ENCODE measurements at places on chromosomes 1 and 21. TPM values are rescaled to one million over a fixed set of nuclear protein-coding genes. Genes with fewer than 3 reads are reported as not detected.
A peak's percentile ranks its signal among the peaks of the same experiment; 100 is the strongest.

- H3K27ac ChIP-seq = peak overlapping the region; percentile 84
- no peaks in the 10 kb centered on the region for H3K36me3 ChIP-seq
- no peaks in the 10 kb centered on the region for H3K27me3 ChIP-seq
- H3K4me1 ChIP-seq = peaks cover 25% of the 10 kb centered on the region
Observed at GRCh38 chr1:110726755-110727154, 52.0 kb upstream of the KCNA3 start.

The RPTN gene
- total RNA-seq = not detected

DNA sequence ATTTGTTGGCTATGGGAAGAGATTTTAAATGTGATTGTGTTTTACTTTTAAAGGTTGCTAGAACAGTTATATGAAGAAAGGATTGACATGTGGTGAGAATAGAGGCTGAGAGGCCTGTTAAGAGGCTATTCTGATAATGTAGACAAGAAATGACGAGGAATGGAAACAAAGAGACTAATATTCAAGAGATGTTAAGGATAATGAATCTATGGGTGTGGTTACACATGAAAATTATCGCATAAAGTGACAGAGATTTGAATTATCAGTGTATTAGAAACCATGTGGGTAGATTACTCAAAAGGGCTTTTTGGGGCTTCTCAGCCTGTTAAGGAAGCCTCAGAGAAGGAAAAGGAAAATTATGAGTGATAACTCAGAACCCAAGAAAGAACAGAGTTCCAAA lies 120.4 kb downstream of the MACF1 start:
- H3K27ac ChIP-seq = no peak overlapping the region
- H3K36me3 ChIP-seq = peaks cover 54% of the 10 kb centered on the region
- H3K4me3 ChIP-seq = no peak overlapping the region
- DNase-seq = no peak
- H3K27me3 ChIP-seq = no peaks in the 10 kb centered on the region

The KIF17 gene
- not detected for total RNA-seq

- no peaks in the 10 kb centered on the region for H3K27me3 ChIP-seq
- H3K27ac ChIP-seq = no peak overlapping the region
- DNase-seq = no peak
- H3K4me1 ChIP-seq = no peaks in the 10 kb centered on the region
Observed at GRCh38 chr1:97424209-97424608, 496.6 kb downstream of the DPYD start.

DNA sequence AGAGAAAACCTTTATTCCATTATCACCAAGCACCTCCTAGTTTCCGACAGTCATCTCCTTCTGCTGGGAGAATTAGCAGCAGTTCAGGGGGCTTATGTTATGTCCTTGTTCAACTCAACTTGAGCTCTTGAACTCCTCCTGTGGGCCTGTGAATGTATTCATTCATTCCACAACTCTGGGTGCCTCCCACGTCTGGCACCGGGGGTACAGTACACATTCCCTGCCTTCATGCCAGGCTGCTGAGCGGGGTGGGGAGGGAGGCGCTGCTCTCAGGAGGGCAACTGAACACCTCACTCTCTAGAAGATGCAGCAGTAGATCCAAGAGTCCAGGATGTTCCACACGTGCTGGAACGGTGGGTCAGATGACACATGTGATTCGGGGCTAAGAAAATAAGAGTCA lies 4.3 kb upstream of the MX2 start:
- DNase-seq = peak; percentile 35
- no peak overlapping the region for H3K27ac ChIP-seq
- peaks cover 28% of the 10 kb centered on the region for H3K27me3 ChIP-seq
- peaks cover 19% of the 10 kb centered on the region for H3K4me1 ChIP-seq
